ENCODE measurements at places on chromosomes 2 and 18.

- DNase-seq: no peak
Measured at GRCh38 chr2:58950795-58951462, 709.8 kb upstream of the FANCL start.

DNA sequence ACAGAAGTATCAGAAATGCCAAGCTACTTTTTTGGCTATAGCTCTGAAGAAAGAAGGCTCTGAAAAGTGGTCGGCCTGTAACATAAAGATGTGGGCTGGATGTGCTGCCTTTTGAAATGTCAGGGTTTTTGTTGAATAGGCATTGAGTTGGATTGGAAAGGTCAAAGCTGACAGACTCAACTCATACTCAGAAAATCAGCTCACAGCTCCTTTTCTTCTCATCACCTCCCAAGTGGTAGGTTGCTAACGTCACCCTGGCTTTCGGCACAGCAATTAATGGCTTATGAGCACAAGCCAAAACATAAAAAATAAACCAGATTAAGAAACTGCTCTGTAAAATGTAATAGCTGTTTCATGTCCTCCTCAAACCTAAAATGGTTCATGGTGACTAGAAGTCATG is 68.3 kb downstream of the KCNF1 start:
- no peak for DNase-seq

- no peak for DNase-seq
Measured at GRCh38 chr2:34162231-34162630, 563.1 kb upstream of the FAM98A start.

- no peak for DNase-seq
Measured at GRCh38 chr2:216340280-216340631, 32.0 kb downstream of the MARCHF4 start.

DNA sequence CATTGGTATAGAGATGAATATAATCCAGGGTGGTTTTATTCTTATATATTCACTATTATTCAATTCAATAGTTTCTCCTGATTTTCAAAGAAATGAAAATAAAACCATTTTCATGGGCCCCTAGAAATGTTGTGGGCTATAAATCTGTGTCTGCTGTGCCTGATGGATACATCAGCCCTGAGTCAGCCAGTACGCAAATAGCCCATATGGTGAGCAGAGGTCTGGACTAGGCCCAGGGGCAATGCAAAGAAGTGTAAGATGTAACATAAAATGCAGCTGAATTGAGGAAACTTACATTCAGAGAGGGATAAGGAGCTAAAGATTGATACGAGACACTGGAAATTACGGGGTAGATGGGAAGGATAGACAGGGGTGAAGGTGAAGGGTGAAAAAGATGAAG is 122.5 kb downstream of the MAIP1 start:
- no peak for DNase-seq

DNA sequence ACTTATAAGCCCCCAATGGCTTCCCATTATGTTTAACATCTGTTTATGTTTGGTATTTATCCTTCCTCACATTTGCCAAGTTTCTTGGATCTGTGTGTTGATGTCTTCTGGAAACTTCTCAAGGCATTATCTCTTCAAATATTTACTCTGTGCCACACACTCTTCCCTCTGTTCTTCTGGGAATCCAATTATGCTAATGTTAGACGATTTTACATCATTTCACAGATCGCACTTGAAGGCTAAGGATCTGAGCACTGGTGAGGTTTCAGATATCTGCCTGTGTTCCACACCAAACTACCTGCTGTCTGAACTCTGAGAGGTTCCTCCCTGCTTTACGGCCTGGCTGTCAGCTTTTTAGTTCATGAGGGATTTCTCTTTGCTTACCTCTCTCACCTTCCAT is 10.1 kb downstream of the AOX1 start:
- DNase-seq: no peak

- no peak for DNase-seq
Measured at GRCh38 chr2:99984799-99985515, 157.4 kb downstream of the AFF3 start.

- no peak for DNase-seq
Measured at GRCh38 chr2:53129851-53130250, 637.8 kb upstream of the CHAC2 start.

GRCh38 chr2:19484736-19485135 is 126.3 kb upstream of the OSR1 start:
- no peak for DNase-seq

DNA sequence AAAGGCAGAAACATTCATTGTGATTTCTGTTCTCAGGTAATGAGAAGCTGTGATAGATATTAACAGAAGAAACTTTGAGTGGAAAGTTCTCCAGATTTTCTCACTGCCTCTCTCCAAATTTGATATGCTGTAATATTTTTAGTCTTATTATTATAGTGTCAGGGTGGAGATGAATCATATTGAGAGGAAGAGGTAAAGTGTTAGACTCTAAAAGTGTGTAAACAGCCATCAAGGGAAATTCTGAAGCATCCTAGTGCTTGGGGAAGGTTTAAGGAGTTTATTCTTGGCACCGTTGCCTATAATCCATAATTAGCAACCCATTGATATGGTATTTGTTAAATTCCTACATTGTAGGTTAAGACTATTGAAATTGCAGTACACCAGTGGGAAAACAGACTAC is 104.7 kb upstream of the NABP1 start:
- no peak for DNase-seq

DNA sequence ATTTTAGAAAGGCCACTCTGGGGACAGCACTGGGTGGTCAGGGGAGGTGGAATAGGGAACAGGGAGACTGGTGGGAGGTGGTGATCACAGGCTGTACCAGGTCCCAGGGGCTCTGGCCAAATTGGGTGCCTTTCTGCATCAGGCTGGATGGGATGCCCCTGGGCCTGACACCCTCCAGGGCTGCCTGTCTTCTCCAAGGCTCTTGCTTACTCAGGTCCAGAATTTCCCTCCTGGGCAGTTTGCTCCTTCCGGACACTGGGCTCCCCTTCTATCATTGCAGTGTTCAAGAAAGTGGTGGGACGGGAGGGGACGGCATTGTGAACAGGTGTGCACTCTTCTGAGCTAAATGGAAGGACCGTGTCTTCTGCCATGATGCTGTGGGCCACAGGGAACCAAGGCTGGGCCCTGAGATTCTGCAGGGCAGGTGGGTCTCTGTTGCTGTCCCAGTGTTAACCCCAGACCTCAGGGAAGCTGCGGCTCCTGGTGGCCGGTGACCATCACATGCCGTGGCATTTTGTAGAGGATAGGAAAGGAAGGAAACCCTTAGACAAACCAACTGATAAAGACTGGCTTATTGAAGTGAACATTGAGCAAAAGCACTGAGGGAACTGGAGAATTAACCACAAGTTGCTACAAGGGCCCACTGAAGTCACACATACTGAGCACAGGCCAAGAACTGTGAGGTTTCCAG is 93.7 kb upstream of the HS6ST1 start:
- no peak for DNase-seq

GRCh38 chr2:219533930-219534661 is 9.5 kb downstream of the CHPF start:
- DNase-seq: no peak

DNA sequence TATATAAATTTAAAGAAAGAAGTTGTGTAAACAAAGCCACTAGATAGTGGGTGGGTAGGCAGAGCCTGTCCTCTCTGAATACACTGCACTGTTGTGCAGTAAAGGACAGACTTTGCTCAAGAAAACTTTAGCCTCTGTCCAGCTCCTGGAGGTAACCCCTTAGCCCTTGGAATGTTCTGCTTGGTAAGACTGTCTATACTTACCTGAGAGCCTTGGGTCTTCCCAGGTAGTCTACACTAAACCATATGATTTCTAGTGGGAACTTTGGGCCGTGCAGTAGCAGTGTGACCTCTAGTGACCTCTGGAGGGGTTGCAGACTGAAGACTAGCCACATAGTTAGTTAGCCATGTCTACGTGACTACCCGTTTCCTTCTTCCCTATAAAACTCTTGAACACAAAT is 678.3 kb upstream of the NRXN1 start:
- no peak for DNase-seq

- no peak for DNase-seq
Measured at GRCh38 chr2:124088616-124089015, 63.5 kb downstream of the CNTNAP5 start.

- DNase-seq: no peak
Measured at GRCh38 chr2:44779793-44780192, 161.7 kb upstream of the SIX3 start.

GRCh38 chr18:22169011-22169888 is at the start of gene GATA6:
TSS of gene GATA6 (plus strand) at chr18:22169589. CDS start at chr18:22171145, 1,556 bp downstream.
- DNase-seq: peak; percentile 46

GRCh38 chr18:25223211-25223610 is 128.8 kb downstream of the ZNF521 start:
- no peak for DNase-seq

DNA sequence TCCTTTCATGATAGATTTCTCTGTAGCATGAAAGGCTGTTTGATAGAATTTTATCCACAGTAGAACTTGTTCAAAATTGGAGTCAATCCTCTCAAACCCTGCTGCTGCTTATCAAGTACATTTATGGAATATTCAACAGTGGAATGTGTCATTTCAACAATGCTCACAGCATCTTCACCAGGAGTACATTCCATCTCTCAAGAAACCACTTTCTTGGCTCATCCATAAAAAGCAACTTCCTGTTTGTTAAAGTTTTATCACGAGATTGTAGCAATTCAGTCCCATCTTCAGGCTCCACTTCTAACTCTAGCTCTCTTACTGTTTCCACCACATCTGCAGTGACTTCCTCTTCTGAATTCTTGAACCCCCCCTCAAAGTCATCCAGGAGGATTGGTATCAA is 29.4 kb downstream of the PDCL3 start:
- no peak for DNase-seq

GRCh38 chr2:239470151-239470900 is 69.5 kb upstream of the HDAC4 start:
- no peak for DNase-seq

DNA sequence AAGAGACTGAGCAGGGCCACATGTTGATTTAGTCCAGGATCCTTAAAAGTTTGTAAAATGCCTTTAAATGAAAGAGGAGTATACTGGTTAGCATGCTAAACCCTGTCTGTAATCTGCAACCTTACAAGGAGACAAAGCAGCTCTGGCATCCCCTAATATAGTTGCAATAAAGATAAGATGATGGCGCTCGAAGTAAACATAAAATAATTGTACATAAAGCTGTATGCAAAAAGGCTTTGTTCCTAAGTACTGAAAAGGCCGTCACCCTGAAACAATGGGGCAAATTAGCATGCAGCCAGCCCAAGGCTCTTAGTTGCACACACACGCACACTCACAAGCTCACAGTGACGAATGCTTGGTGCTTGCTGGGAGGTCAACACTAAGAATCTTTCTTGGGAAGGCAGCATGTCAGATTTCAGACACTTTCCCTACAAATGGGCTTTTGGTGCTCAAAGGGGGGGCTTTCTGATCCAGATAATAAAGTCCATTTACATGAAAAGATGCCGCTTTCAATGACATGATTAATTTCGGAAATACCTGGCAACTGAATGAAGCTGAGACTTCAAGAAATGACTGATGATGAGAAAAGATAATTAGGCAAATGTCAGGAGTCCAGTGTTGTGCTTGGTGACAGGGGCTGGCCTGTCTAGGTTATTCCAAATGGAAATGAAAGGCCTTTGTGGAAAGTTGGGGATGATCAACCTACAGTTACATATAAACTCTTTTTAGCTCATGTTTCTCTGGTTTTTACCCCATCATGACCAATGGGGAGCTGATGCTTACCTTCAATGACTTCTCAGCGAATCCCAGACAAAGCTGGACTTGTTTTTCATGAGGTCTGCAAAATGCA is 370.3 kb downstream of the MEIS1 start:
- DNase-seq: no peak

DNA sequence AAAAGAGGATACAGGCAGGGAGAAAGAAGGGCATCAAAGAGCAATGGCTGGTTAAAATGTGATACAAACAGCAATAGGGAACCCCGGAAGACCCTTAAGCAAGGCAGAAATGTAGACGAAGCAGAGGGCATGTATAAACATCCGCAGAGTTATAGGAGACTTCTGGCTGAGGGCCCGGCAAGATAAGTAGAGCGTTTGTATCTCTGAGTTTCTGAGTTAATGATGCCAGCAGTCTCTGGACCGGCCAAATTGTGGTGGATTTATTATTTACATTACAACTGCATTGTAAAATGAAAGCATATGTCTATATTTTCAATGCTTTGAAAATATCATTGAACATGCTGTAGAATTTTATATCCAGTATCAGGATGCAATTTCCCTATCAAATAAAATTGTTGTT is 148.0 kb upstream of the KCTD1 start:
- no peak for DNase-seq

- DNase-seq: no peak
Measured at GRCh38 chr2:149538138-149538833, 49.3 kb downstream of the MMADHC start.

- DNase-seq: no peak
Measured at GRCh38 chr18:42536442-42536841, 579.0 kb downstream of the RIT2 start.

Measured in D721Med (cell line).